ENCODE measurements at places on chromosomes 7 and 10. TPM values are rescaled to one million over a fixed set of nuclear protein-coding genes. Genes with fewer than 3 reads are reported as not detected.

The HIPK2 gene
- polyA plus RNA-seq, result 10.4 TPM

The VAX1 gene
- not detected for polyA plus RNA-seq

The LIPK gene
- not detected for polyA plus RNA-seq

The TMEM176A gene
- 21.5 TPM for polyA plus RNA-seq

The SLC26A4 gene
- 0.79 TPM for polyA plus RNA-seq

The GIMAP4 gene
- polyA plus RNA-seq, result 18.7 TPM

The LIPM gene
- polyA plus RNA-seq, result not detected

The EMX2 gene
- polyA plus RNA-seq, result 9.0 TPM

The TMEM229A gene
- 0.09 TPM for polyA plus RNA-seq

All from hindlimb muscle (tissue), 1 donor.